ENCODE measurements at places on chromosomes 3 and 15. TPM values are rescaled to one million over a fixed set of nuclear protein-coding genes. Genes with fewer than 3 reads are reported as not detected.
A peak's percentile ranks its signal among the peaks of the same experiment; 100 is the strongest.

DNA sequence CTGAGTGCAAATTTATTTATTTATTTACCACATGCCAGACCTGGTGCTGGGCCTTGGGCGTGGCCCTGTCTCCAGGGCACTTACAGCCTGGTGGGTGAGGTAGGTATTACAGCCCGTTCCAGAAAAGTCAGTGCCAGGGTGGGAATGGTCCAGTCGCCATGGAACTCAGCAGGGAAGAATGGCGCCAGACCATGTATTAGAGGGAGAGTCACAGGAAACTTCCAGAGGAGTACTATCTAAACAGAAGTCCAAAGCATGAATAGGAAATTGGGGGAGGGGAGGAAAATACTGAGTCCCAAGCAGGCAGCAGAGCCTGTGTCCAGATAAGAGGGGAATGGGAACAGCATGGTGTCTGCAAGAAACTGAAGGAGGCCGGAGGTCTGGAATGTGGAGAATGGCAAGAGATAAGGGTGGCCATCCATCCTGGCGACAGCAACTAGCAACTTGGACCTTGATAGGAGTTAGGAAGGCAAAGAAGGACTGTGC lies 27.0 kb downstream of the SH3BP5 start:
- peaks cover 59% of the 10 kb centered on the region for H3K4me1 ChIP-seq
- H3K27me3 ChIP-seq = no peaks in the 10 kb centered on the region
- H3K4me3 ChIP-seq = no peak overlapping the region
- peak; percentile 27 for DNase-seq

DNA sequence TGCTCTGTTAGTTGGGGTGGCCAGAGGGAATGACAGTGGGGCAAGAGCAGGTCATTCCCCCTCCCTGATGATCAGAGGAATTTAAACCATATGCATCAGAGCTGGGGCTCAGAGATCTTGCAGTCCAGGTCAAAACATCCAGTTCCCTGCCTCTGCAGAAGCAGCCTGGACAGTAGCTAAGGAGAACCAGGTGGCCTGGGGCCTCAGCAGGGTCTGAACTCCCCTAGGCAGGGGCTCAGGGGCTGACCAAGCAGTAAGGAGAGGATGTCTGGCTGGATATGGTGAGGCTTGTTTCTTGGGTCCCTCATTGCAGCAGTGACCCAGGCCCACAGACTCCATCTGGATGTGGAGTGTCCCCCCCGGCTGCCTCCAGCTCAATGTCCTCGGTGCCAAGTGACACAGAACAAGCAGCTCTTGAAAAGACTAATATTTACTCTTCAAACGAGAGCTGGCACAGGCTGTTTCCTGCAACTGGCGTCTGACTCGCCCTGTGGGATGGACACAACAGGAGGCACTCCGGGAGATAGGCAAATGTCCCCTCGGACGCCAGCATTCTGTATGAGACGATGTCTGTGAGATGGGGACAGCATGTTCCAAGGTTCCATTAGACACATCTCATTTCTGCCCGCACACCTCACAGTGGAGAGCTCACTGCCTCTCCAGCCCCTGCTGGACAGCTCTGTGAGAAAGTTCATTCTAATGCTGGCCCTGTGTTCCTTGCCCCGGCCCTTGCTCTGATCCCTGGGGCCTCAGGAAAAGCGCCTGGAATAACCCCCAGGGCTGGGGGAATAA lies 37.1 kb downstream of the SEC22C start:
- no peak overlapping the region for H3K4me3 ChIP-seq
- no peak overlapping the region for H3K27ac ChIP-seq
- H3K27me3 ChIP-seq = no peaks in the 10 kb centered on the region
- no peak for DNase-seq
- H3K4me1 ChIP-seq = no peaks in the 10 kb centered on the region

GRCh38 chr3:70606018-70606417 lies 293.6 kb upstream of the MDFIC2 start:
- H3K4me1 ChIP-seq = peaks cover 10% of the 10 kb centered on the region
- no peak overlapping the region for H3K4me3 ChIP-seq

DNA sequence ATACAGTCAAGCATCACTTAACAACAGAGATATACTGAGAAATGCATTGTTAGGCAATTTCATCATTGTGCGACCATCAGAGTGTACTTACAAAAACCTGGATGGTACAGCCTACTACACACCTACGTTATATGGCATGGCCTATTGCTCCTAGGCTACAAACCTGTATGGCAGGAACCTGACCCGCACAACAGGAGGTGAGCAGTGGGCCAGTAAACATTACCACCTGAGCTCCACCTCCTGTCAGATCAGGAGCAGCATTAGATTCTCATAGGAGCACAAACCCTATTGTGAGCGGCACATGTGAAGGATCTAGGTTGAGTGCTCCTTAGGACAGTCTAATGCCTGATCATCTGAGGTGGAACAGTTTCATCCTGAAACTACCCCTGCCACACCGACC lies 89.7 kb downstream of the SCAPER start:
- H3K36me3 ChIP-seq = peaks cover 22% of the 10 kb centered on the region
- H3K27ac ChIP-seq = no peak overlapping the region
- H3K27me3 ChIP-seq = no peaks in the 10 kb centered on the region
- DNase-seq = no peak
- H3K4me1 ChIP-seq = peaks cover 16% of the 10 kb centered on the region
- no peak overlapping the region for H3K4me3 ChIP-seq

- no peak overlapping the region for H3K4me3 ChIP-seq
- H3K27ac ChIP-seq = no peak overlapping the region
- H3K4me1 ChIP-seq = no peaks in the 10 kb centered on the region
- H3K27me3 ChIP-seq = no peaks in the 10 kb centered on the region
- no peak for DNase-seq
Observed at GRCh38 chr3:148625095-148625736, 72.5 kb upstream of the AGTR1 start.

GRCh38 chr3:101784855-101785613 lies 6.0 kb downstream of the NXPE3 start:
- peaks cover 70% of the 10 kb centered on the region for H3K4me1 ChIP-seq
- H3K4me3 ChIP-seq = peak overlapping the region; percentile 62
- no peaks in the 10 kb centered on the region for H3K27me3 ChIP-seq

DNA sequence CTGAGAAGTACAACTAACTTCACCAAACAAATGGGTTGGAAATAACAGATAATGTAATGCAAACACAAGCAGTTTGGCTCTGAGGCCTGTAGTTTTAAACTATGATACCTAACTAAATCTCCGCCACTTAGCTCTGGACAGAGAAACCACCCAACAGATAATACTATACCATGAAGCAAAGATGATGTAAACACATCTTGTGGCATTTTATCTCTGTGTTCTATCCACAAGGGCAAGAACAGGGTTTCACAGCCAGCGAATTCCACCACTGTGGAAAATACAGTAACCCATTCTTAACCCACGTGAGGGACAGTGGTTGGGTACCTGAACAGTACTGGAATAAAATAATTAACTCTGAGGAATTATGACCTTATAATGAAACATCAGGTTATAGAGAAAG lies 93.6 kb downstream of the P3H2 start:
- H3K36me3 ChIP-seq = no peaks in the 10 kb centered on the region
- H3K27ac ChIP-seq = no peak overlapping the region
- peaks cover 12% of the 10 kb centered on the region for H3K27me3 ChIP-seq
- no peak for DNase-seq
- no peak overlapping the region for H3K4me3 ChIP-seq

DNA sequence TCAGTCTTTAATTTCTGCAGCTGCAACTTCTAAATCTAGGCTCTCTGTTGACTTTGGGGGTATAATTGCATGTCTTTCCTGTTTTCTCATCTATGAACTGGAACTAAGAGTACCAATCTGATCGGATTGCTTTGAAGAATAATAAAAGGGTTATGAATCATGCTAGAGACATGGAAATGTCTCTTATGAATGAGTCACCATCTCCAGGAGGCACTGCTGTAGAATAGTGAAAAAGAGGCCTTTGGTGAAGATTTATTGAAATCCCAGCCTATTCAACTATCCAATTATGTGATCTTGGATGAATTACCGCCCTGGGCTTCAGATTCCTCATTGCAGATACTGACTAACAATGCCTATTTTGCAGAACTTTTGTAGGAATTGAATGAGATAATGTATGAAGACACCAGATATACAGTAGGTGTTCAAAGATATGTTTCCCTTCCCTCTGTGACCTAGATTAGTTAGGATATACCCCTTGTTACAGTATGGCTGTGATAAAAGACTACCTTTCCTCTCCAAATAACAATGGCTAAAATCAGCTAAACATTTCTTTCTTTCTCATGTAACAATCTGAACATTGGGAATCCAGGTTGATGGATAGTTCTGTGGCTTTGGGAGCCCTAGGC lies 11.5 kb upstream of the CMTM8 start:
- H3K27ac ChIP-seq = no peak overlapping the region
- no peak overlapping the region for H3K4me3 ChIP-seq
- peaks cover 6% of the 10 kb centered on the region for H3K4me1 ChIP-seq
- no peak for DNase-seq

- H3K4me1 ChIP-seq = peaks cover 22% of the 10 kb centered on the region
- H3K27ac ChIP-seq = no peak overlapping the region
- H3K36me3 ChIP-seq = peaks cover 21% of the 10 kb centered on the region
- no peak overlapping the region for H3K4me3 ChIP-seq
Observed at GRCh38 chr15:88890495-88890894, 4.8 kb downstream of the HAPLN3 start.

- no peak overlapping the region for H3K27ac ChIP-seq
- no peaks in the 10 kb centered on the region for H3K4me1 ChIP-seq
- H3K27me3 ChIP-seq = no peaks in the 10 kb centered on the region
- H3K4me3 ChIP-seq = no peak overlapping the region
- no peaks in the 10 kb centered on the region for H3K36me3 ChIP-seq
Observed at GRCh38 chr15:67010898-67011616, 54.3 kb upstream of the SMAD3 start.

DNA sequence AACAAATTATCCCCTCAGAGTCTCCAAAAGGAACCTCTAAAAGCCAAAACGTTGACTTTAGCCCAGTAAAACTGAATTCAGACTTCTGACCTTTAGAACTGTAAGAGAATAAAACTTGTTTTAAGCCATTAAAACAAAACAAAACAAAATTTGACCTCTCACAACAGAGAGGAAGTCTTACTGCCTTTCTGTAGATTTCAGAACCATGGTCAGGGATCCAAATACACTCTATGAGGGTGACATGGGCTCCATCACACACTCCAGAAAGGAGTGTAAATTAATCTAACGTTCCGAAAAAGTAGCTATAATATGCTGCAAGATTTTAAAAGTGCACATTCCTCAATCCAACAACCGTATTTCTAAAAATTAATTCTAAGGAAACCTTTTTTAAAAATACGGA lies 19.2 kb upstream of the RPL14 start:
- DNase-seq = no peak
- H3K27me3 ChIP-seq = no peaks in the 10 kb centered on the region
- no peaks in the 10 kb centered on the region for H3K4me1 ChIP-seq
- no peak overlapping the region for H3K27ac ChIP-seq
- H3K4me3 ChIP-seq = no peak overlapping the region

- H3K27me3 ChIP-seq = no peaks in the 10 kb centered on the region
- no peak for DNase-seq
- H3K4me1 ChIP-seq = peaks cover 45% of the 10 kb centered on the region
- H3K4me3 ChIP-seq = no peak overlapping the region
- H3K36me3 ChIP-seq = peaks cover 3% of the 10 kb centered on the region
Observed at GRCh38 chr15:90062973-90063769, 39.1 kb downstream of the IDH2 start.

DNA sequence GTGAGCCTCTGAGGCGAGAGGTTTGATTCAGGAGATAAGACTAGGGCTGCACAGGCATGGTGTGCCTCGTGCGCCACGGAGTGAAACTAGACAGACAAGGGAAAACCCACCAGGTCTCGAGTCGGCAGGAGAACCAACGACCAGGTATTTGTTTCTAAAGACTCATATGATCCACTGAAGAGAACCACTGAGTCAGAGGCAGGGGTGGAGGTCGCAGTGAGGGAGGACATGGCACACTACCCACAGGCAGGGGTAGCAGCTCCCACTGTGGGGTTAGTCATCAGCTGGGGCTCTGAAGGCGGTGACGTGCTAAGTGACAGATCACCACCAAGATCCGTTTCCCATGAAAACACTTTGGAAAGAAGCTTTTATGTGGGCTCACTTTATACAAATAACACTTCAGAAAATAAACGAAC lies 45.7 kb downstream of the CHSY1 start:
- no peaks in the 10 kb centered on the region for H3K36me3 ChIP-seq
- no peaks in the 10 kb centered on the region for H3K27me3 ChIP-seq
- peak overlapping the region; percentile 92 for H3K27ac ChIP-seq
- DNase-seq = peak; percentile 89
- peaks cover 83% of the 10 kb centered on the region for H3K4me1 ChIP-seq

DNA sequence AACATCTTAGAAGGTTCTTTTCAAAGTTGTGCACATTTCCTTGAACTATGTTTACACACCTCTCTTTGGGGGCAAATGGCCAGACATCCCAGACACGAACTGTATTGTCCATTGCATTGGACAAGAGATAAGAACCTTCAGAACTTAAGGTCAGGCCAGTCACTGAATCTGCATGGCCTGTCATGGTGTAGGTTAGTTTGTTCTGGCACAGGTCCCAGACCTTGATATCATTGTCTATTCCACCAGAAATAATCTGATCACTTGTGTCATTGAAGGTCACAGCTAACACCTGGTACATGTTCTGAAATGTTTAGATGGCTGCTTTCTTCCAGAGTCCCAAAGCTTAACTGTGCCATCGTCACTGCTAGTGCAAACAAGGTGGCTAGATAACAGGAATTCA lies 55.7 kb downstream of the KCNAB1 start:
- DNase-seq = no peak
- H3K27me3 ChIP-seq = peaks cover 2% of the 10 kb centered on the region
- no peak overlapping the region for H3K4me3 ChIP-seq
- no peak overlapping the region for H3K27ac ChIP-seq
- H3K36me3 ChIP-seq = no peaks in the 10 kb centered on the region

DNA sequence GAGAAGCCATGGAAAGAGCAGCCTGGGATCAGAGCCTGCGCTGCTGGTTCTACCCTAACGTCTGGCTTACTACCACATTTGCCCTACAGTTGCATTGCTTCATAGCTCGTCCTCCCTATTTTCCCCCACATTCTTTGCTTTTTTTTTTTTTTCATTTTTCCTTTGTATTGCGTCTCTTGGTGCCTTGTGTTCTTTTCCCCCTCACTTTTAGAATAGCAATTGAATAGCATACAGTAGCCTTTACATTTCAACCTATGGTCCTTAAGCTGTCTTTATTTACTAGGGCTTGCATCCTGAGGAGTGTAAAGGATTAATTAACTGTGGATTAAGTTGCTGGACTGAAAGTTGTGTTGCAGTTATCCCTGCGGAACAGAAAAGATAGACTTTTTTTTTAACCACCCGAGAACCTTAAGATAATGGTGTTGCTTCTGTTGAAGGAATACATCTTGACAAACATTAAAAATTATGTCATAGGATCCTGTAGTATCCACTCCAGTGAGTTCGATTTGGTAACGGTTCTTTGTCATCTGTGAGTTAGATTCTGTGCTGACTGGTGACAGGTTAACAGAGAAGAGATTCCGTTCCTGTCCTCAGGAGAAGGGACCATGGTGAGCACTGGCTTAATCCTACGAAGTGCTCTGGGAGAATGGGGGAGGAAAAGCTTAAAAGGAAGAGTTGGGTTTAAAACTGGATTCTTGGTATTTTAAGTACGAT lies 417.4 kb upstream of the NAALADL2 start:
- no peaks in the 10 kb centered on the region for H3K36me3 ChIP-seq
- peak overlapping the region; percentile 76 for H3K4me3 ChIP-seq
- peak overlapping the region; percentile 42 for H3K27ac ChIP-seq
- peaks cover 21% of the 10 kb centered on the region for H3K27me3 ChIP-seq

- H3K36me3 ChIP-seq = no peaks in the 10 kb centered on the region
- no peak overlapping the region for H3K4me3 ChIP-seq
- no peaks in the 10 kb centered on the region for H3K4me1 ChIP-seq
- DNase-seq = no peak
Observed at GRCh38 chr15:52746162-52746757, 43.9 kb downstream of the ONECUT1 start.

Gene ANO10
- 9.3 TPM for total RNA-seq

Gene KIF7
- 0.94 TPM for total RNA-seq

Gene USF3
- 7.5 TPM for total RNA-seq

Gene GTF2A2
- total RNA-seq = 155 TPM

Gene CPNE4
- not detected for total RNA-seq

Gene NME9
- total RNA-seq = 2.4 TPM

Gene CCR1
- not detected for total RNA-seq
